Hindlimb muscle (tissue), 1 donor: ENCODE measurements at places on chromosomes 11 and 22.
A peak's percentile ranks its signal among the peaks of the same experiment; 100 is the strongest.

- DNase-seq: no peak
These were observed 30.6 kb downstream of the AAMDC start for GRCh38 chr11:77851503-77851902.

DNA sequence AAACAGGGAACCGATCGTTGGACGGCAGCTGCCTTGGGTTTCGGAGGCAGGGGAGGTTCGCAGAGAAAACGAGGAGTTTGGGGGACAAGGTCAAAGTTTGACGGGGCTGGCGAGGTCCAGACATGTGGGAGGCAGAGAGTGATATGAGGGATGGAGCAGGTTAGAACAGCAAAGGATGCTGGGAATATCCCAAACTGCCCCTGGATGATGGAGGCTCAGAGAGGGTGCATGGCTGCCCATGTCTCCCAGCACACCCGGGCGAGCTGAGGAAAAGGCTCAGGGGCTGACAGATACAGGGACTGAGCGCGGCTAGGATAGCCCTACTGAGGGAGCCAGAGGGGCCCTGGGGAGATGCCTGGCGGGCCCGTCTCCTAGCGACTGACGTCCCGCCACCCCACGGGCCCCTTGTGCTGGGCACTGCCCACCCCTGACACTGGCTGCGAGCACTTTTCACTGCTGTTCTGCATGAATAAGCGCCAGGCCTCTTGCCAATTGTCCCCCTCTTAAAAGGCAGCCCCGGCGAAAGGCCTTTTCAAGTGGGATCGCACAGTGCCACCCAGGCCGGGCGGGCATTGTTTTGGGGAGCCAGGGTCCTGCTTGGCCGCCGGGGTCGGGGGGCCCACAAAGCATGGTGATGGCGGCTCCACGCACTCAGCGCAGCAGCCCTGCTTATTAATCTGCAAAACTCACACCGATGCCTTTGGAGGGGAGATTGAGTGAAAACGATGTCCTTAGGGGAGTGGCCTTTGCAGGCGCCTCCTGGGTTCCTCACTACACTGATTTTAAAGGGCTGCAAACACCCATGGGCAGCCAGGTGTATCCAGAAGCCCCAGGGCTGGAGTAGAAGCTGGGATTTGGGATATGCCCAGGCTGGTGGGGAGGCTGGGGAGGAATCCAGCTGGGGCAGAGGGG is 90.0 kb upstream of the LINC01488 start:
- no peak for DNase-seq

GRCh38 chr11:118265954-118266353 is 1.9 kb upstream of the MPZL2 start:
- DNase-seq: no peak

DNA sequence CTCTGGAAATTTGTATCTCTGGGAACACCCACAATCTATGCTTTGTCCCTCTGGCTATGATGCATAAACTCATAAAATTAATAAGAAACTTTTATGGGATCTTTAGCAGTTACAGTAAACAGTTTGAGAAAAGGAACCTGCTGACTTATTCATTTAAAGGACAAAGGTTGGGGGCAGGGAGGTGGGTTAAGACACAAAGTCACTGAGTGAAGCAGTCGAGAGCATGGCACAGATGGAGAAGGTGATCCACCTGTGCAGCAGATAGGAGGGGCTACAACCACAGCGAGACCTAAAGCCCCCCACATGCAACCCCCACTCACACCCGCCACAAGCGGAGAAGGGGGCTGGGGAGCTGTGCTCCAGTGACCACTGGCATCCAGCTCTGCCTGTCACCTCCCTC is 45.0 kb downstream of the SMCO4 start:
- no peak for DNase-seq

- DNase-seq: no peak
These were observed 6.6 kb downstream of the NEAT1 start for GRCh38 chr11:65429068-65429681.

DNA sequence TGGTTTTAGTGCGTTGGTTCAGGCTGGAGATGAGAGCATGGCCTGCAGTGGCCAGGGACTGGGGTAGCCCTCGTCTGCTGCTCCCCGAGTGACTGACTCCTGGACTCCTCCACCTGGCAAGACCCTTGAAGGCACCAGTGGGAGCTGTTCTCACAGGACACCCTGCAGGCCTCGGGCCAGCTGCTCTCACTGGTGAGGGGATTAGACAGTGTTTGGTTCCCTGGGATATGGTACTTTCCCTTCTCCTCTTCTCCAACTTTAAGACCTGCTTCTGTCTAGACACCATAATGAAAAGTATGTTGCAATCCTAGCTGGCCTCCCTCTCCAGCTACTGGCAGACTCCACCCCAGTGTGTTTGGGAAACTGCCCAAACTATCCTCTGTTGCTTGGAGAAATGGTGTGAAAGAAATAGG is 168.8 kb upstream of the CADM1 start:
- peak; percentile 68 for DNase-seq

GRCh38 chr22:37098976-37099591 is 10.4 kb downstream of the TMPRSS6 start:
- DNase-seq: no peak

DNA sequence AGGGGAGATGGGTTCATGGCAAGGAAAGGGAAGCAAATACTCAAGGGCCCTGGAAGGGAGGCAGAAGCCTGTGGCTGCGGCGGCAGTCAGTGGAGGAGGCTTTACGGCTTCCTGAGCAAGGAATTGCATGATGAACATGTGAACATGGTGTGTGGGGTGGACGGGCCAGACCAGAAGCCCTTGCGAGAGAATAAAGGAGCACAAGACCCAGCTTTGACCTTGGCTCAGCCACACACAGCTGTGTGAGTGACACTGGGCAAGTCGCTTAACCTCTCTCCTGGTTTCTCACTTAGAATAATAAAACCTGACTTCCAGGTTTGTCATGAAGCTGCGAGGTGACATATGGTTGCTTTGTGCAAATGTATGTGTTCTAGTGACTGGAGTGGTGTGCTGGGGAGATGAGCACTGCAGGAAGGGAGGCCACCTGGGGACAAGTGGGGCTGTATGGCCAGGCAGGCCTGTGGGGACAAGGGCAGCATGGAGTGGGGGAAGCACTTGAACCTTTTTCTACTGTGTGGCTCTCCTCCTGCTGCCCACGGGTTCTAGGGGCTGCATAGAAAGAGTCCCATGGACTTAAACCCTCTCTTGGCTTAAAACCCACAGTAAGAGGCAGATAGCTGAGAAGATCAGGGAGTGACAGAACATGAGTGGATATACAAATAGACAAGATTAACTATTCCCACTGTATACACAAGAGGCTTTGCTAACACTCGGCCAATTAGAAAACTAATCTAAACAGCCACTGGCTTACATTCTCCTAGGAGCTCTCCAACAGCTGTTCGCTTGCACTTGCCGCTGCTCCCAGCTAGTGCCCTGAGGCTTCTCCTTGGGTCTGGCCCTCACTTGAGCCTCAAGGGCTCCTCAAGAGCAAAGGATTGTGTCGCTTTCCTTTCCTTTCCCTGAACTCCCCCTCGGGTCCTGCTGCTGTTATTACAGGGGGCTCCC is 67.3 kb upstream of the CDON start:
- no peak for DNase-seq

DNA sequence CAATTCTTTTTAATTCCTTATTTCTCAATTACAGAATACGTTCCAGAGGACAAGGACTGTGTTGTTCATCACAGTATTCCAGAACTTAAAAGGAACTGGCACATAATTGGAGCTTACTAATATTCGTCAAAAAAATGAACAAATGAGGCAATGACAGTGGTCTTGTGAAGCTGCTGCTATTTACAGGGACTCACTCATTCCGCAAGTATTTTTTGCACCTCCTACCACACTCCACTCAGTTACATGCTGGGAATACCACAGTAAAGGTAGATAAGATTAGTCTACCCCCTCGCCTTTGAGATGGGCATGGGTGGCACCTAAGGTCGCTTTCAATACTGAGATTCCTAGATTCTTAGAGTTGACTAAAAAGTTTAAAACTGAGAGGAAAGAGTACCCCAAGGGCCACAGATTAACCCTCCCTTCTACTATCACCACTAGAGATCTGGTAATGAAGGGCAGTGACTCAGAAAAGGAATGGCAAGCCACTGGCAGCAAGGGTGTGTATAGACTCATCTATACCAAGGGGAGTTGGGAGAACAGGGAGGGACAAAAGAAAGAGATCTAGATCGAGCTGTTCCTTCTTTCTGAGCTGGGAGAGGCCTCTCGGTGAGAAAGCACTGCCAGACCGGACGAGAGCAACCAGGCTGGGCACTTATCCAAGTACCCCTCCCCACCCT is 85.0 kb downstream of the RPL27A start:
- no peak for DNase-seq

- DNase-seq: no peak
These were observed 385.5 kb upstream of the SYN3 start for GRCh38 chr22:33443683-33444082.

DNA sequence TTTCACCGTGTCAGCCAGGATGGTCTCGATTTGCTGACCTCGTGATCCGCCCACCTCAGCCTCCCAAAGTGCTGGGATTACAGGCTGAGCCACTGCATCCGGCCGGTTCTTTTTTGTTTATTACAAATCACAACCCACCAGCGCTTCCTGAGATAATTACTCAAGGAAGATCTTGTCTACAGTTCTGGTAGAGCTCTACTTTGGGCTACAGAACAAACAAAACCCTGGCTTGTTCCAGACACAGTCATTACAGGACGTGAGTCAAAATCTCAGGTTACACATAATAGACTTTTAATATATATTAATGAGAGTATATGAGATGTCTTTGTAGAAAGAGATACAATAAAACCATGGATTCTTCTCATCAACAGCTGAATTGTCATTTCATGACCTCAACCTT is 42.8 kb upstream of the NUP50 start:
- DNase-seq: no peak

DNA sequence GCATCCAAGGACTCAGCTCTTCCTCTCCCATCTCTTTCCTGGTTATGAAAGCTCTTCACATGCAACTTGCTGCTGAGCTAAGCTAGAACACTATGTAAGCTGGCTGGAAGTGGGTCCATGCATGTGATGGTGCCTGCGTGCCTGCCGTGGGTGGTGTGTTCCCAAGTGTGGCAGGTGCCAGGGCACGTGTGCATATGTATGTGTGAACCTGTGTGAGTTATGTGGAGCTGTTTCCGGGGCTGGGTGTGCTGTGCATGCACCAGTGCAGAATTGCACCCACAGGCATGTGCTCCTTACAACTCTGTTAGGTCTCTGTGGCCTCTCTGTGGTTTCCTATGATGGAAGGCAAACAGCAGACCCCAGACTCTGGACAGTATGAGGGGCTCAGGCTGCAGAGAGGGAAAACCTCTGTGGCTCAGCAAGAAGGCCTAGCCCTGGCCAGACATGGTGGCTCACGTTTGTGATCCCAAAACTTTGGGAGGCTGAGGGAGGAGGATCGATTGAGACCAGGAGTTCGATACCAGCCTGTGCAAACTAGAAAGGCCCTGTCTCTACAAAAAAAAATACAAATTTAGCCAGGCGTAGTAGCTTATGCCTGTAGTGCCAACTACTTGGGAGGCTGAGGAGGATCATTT is 4.1 kb upstream of the P2RY6 start:
- no peak for DNase-seq

- DNase-seq: no peak
These were observed 111.5 kb upstream of the CSNK2A3 start for GRCh38 chr11:11464555-11464954.

DNA sequence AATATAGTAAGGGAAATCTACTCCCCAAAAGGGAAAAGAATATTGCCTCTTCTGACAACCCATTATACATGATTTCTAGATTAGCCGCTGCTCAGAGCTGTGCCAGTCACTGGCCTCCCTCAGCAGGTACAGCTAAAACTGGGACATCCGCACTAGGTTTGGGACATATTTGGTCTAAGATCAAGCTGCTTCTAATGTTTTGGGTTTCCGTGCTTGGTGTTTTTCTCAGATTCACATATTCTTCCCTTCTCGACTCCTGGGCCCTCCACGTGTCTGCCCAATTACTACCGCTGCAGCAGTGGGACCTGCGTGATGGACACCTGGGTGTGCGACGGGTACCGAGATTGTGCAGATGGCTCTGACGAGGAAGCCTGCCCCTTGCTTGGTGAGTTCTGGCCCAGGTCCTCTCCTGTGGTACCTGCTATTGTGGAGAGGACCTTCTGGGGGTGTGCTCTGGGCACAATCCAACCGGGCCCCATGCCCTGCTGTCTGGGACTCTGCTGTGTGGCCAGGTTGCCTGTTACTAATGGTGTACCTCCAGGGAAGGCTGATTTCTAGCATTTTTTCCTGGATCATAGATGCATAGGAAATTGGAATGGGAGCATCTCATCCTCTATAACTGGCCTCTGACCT is 138.1 kb upstream of the SORL1-AS1 start:
- no peak for DNase-seq

DNA sequence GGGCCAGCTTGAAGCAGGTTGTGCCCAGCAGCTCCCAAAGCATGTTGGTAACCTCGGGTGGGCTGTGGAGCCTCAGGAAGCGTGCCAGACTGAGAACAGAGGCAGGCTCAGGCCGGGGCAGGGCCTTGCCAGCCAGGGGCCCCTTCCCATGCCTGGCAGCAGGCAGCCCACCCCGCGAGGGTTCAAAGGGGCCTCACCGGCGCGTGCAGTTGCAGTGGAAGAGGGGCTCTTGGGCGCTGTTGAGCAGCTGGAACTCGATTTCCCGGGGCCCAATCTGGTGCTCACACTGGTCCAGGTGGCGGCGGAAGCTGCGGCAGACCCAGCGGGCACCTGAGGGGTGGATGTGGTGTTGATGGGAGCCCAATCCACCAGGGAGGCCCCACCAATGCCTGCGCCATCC is 3.6 kb downstream of the PLA2G3 start:
- DNase-seq: no peak

DNA sequence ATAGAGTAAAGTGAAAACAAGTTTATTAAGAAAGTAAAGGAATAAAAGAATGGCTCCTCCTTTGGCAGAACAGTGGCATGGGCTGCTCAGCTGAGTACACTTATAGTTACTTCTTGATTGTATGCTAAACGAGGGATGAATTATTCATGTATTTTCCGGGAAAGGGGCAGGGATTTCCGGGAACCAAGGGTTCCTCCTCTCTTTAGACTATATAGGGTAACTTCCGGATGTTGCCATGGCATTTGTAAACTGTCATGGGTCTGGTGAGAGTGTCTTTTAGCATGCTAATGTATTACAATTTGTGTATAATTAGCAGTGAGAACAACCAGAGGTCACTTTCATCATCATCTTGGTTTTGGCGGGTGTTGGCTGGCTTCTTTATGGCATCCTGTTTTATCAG is 23.5 kb upstream of the SPTY2D1 start:
- no peak for DNase-seq

DNA sequence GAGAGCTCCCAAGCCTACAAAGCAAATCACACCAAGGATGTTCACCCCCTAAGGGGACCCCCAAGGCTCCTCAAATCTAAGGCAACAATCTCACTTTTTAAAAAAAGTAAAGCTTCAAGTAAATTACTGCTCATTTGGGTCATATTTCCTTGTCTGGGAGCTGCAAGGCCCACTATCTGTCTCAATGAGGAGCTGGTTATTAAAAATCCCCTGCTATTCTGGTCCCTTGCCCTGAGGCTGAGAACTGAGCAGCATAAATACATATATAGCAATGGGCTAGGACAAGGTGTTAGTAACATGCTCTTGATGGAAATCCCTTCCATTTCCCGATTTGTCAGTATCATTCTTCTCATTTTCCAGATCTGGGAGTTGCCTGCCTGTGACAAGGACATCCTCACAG is 119.2 kb downstream of the ETS1 start:
- DNase-seq: no peak

GRCh38 chr11:78349114-78349513 is 68.5 kb downstream of the GAB2 start:
- DNase-seq: no peak

- DNase-seq: no peak
These were observed 84.2 kb downstream of the FBXO7 start for GRCh38 chr22:32558681-32559355.
